ENCODE measurements at places on chromosomes 1 and 21.

GRCh38 chr1:75707191-75707590 is 17.3 kb upstream of the ACADM start:
- DNase-seq = no peak

DNA sequence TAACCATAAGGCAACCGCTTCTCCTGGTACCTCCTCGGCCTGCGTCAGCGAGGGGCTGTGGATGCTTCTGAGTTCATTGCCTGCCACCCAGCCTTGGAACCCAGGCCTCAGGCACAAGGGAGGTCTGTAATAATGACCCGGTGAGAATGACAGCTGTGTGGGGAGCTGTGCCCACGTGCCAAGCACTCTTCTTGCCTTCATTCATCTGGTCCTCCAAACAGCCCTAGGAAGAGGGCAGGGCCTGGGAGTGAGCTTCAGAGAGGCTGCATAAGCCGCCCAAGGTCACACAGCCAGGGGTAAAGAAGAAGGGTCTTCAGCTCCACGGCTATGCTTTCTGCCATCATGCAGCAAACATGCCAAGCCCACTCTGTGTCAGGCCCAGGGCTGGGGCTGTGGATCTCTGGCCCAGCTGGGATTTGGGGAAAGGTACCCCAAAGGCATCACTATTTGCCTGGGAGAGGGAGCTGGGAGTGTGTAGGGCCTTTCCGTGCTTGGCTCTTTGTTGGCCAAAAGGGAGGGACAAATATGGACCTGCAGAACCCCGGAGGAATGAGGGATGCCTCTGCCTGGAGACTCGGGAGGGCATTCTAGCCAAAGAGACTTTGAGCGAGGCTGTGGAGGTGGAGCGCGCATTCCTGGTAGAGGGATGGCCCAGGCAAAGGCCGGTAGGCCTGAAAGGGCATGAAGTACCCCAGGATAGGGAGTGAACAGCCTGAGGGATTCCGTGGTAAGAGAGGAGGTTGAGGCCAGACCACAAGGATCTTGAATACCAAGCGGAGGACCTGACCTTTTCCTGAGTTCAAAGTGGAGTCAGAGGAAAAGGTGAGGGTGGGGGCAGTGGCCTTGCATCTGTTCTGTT is 10.1 kb upstream of the EDN2 start:
- DNase-seq = no peak

GRCh38 chr1:202154766-202155477 is 5.5 kb downstream of the PTPN7 start:
- peak; percentile 83 for DNase-seq

DNA sequence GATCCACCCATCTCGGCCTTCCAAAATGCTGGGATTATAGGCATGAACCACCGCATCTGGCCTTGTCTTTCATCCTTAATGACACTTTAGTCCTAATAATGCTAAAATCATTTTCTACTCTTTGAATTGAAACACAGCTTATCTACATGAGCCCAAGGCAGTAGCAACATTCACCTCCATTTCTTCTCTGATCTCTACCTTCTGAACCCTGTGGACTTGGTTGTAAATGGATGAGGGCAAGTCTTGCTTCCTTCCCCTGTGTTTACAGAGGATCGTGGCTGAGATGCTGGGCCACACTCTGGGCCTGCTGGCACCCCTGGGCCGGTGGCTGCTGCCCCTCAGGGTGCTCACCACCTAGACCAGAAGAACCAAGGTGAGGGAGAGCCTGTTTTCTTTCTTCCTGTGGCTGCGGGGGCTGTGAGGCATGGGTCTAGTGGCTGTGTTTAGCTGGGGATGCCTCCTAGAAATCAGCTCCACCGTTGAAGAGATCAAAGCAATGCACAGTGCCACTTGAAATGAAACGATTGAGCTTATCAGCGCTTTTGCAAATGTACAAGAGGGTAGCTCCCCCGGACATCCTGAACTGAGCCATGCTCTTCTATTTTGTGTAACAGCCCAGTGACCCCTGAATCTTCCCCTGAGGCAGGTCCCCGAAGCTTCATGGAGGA is 32.2 kb upstream of the LGALS8 start:
- peak; percentile 47 for DNase-seq
